Endothelial cell (in vitro differentiated cells): ENCODE measurements at places on chromosomes 6 and 20.

DNA sequence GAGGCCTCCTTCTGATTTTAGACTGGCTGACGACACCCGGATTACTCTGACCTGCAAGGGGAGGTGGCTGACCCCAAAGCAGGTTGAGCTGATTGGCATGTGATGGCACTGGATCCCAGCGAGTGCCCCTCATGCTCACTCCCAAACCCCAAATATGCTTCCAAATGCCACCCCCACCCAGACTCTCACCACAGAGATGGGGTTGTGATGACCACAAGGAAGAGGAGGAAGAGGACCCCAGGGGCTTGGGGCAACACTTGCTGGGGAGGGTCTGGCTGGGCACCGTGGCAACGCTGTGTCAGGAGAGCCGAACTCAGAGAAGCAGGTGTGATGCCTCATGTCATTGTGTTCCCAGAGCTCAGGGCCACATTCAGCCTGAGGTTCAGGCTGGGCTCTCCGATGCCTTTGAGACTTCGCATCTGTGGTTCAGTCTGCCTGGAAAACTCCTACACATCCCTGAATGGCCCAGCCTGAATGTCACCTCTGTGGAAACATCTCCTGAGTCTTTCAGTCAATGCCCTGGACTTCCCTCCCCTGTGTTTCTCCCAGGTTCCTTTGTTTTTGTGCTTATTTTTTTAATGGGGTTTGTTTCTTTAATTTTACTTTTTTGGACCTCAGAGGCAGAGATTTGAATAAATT lies 169.1 kb upstream of the PMEPA1 start:
- no peak for DNase-seq
- H3K36me3 ChIP-seq: no peaks in the 10 kb centered on the region
- no peaks in the 10 kb centered on the region for H3K4me1 ChIP-seq
- no peak overlapping the region for H3K27ac ChIP-seq
- no peaks in the 10 kb centered on the region for H3K27me3 ChIP-seq

DNA sequence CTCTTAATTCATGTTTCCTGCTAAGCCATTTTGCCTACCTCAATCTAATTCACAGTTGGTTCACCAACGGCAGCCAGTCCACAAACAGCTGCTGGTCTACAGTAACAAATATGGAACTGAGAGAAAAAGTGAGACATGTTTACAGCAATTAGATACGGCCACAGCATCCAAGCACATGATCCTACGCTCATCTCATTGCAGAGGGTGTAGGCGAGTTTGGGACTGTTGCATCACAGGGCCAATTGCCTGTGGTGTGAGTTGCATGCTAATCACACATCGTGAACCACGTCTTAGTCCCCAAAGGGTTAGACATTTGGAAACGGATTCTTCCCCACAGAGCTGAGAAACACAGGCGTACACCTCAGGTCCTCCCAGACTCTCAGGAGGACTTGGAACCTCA lies 166.9 kb downstream of the EYA2 start:
- peaks cover 5% of the 10 kb centered on the region for H3K27me3 ChIP-seq
- H3K36me3 ChIP-seq: no peaks in the 10 kb centered on the region
- no peak overlapping the region for H3K4me3 ChIP-seq
- DNase-seq: no peak

DNA sequence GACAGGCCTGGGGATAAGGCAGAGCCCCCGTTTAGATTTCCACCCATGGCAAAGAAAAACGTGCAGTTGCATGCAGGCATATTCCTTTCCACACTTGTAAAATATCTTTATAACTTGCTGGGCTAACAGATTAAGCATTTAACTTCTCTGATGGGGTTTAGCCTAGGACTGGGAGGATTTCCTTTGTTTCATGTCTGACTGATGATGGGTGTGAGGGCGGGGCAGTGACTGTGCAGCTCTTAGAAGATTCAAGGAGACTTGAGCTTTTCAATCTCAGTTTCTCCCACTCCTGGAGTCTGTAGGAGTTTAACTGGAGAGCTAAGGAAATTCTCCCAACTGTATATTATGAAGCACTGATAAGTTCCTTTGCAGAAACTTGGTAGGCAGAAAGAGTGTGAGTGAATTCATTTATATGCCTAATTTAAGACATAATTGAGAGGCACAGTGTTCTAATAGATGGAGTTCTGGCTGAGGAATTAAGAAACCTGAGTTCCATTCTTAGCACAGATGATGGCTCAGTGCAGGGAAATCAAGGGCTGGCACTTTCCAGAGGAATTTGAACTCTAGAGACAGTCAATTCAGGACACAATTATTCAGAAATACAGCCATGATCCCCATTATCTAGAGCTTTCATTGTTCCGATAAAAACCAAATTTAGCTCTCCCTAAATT lies 214.6 kb upstream of the CNR1 start:
- no peak overlapping the region for H3K27ac ChIP-seq
- H3K4me1 ChIP-seq: peaks cover 4% of the 10 kb centered on the region
- DNase-seq: no peak
- peaks cover 1% of the 10 kb centered on the region for H3K27me3 ChIP-seq
- no peak overlapping the region for H3K4me3 ChIP-seq

DNA sequence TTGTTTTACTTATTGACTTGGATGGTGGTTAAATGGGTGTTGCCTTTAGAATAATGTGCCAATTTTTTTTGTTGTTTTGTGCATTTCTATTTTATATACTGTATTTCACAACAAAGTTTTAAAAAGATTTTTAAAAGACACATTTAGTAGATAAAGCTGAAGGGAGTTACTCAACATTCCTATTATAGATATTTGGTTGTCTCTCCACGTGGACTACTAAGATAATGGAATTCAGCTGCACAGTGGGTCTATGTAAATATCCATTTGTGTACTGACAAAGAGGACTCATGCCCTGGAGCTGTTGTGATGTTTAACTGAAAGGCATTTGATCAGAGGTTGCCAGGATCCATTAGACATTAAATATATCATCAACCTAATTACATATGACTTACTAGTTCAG lies 23.2 kb upstream of the FAM135A start:
- no peak overlapping the region for H3K27ac ChIP-seq
- no peak overlapping the region for H3K4me3 ChIP-seq
- H3K4me1 ChIP-seq: peaks cover 26% of the 10 kb centered on the region
- H3K27me3 ChIP-seq: peaks cover 1% of the 10 kb centered on the region
- DNase-seq: no peak

- H3K27ac ChIP-seq: peak overlapping the region; percentile 61
- H3K27me3 ChIP-seq: peaks cover 11% of the 10 kb centered on the region
- peak overlapping the region; percentile 63 for H3K4me3 ChIP-seq
Measured at GRCh38 chr20:50238081-50238800, 47.6 kb downstream of the CEBPB start.

GRCh38 chr6:38215225-38215624 lies 395.7 kb downstream of the ZFAND3 start:
- H3K36me3 ChIP-seq: no peaks in the 10 kb centered on the region
- no peak for DNase-seq
- no peak overlapping the region for H3K27ac ChIP-seq
- H3K27me3 ChIP-seq: peaks cover 5% of the 10 kb centered on the region

DNA sequence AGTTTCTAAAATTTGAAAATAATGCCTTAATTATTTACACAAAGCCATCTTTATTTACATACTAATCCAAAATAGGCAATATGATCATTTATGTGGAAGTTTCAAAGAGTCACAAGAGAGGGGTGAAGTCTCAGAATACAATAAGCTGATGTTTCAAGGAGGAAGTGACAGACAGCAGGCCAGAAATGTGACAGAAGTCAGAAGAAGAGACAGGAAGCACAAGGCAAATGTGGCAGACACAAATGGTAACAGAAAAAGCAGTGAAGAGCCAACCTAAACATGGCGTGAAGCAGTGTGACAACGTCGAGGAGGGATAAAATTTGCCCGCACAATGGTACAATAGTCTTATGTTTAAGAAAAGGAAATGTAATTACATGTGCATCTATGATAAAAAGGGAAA lies 59.8 kb downstream of the SHPRH start:
- peaks cover 6% of the 10 kb centered on the region for H3K27me3 ChIP-seq
- DNase-seq: no peak
- H3K27ac ChIP-seq: peak overlapping the region; percentile 46
- peaks cover 30% of the 10 kb centered on the region for H3K36me3 ChIP-seq

- H3K4me1 ChIP-seq: peaks cover 37% of the 10 kb centered on the region
- peak overlapping the region; percentile 77 for H3K27ac ChIP-seq
- peaks cover 15% of the 10 kb centered on the region for H3K36me3 ChIP-seq
- H3K4me3 ChIP-seq: peak overlapping the region; percentile 93
Measured at GRCh38 chr20:44959082-44959637, 1.0 kb downstream of the TOMM34 start.

DNA sequence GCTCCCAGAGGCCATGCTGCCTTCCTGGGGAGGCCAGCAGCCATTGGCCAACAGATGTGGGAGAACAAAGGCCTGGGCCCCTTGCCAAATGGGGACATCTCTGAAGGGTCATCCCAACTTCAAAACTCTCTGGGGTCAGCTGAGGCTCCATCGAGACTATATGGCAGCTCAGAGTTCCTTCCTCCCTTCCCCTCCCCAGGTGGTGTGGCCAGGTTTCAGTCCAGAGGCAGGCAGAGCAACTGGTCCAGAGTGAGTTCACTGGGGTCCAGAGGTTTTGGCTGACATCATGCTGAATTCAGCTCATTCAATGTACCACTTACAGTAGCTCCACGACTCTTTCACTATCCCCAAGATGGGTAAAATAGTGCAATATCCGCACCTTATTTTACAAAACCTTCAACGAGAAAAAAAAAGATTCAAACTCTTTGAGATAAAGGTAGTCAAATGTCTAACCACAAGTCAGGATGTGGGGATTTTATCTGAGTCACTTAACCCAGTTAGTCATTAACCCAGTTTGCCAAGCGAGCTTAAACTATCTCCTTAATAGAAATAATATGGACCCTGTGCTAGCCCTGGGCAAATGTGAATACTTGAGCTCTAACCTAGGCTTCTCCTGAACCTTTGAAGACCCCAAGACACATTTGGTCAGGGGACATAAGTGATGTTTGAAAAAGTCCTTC lies 108.4 kb upstream of the PLEKHG1 start:
- no peak for DNase-seq
- peaks cover 5% of the 10 kb centered on the region for H3K27me3 ChIP-seq
- H3K27ac ChIP-seq: no peak overlapping the region
- H3K4me1 ChIP-seq: peaks cover 10% of the 10 kb centered on the region

GRCh38 chr20:17957505-17958363 lies 10.9 kb downstream of the SNX5 start:
- peaks cover 27% of the 10 kb centered on the region for H3K36me3 ChIP-seq
- H3K4me3 ChIP-seq: no peak overlapping the region
- no peak overlapping the region for H3K27ac ChIP-seq
- DNase-seq: no peak
- H3K27me3 ChIP-seq: peaks cover 2% of the 10 kb centered on the region
- H3K4me1 ChIP-seq: peaks cover 18% of the 10 kb centered on the region

GRCh38 chr6:35024551-35025054 lies 116.5 kb downstream of the TCP11 start:
- H3K4me1 ChIP-seq: peaks cover 38% of the 10 kb centered on the region
- H3K4me3 ChIP-seq: peak overlapping the region; percentile 1
- H3K27me3 ChIP-seq: peaks cover 2% of the 10 kb centered on the region
- DNase-seq: peak; percentile 53
- peak overlapping the region; percentile 84 for H3K27ac ChIP-seq
- H3K36me3 ChIP-seq: no peaks in the 10 kb centered on the region

GRCh38 chr6:26025047-26025893 lies 62.0 kb upstream of the HFE start:
- H3K4me3 ChIP-seq: peak overlapping the region; percentile 97
- peaks cover 21% of the 10 kb centered on the region for H3K4me1 ChIP-seq
- peaks cover 4% of the 10 kb centered on the region for H3K36me3 ChIP-seq
- H3K27me3 ChIP-seq: peaks cover 10% of the 10 kb centered on the region
- no peak for DNase-seq
- peak overlapping the region; percentile 93 for H3K27ac ChIP-seq

GRCh38 chr20:8127553-8128255 lies 4.4 kb upstream of the PLCB1 start:
- H3K27ac ChIP-seq: no peak overlapping the region
- H3K4me1 ChIP-seq: no peaks in the 10 kb centered on the region
- no peaks in the 10 kb centered on the region for H3K27me3 ChIP-seq
- DNase-seq: no peak

DNA sequence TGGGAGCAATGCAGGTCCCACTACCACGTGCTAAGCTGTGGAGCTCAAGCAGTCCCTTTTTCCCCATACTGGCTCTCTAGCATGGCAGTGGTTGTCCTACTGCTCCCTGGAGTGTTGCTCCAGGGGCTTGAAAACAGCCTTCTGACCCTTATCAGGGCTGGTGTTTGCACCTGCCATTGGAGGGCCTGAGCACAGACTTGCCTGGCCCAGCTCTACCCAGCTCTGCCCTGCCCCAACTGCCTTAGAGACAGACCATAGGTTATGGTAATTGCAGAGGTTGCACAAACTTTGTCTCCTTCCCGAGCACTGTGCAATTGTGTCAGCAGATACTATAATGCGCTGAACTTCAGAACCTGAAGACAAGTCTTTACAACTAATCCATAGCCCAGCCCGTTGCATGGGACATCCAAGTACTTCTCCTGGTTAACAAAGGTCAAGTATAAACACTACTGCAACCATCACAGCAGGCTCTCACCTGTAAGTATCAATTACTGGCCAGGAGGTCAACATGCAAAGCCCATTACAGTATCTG lies 58.7 kb downstream of the PDSS2 start:
- no peaks in the 10 kb centered on the region for H3K27me3 ChIP-seq
- H3K4me1 ChIP-seq: peaks cover 3% of the 10 kb centered on the region
- no peak overlapping the region for H3K4me3 ChIP-seq
- no peak overlapping the region for H3K27ac ChIP-seq

DNA sequence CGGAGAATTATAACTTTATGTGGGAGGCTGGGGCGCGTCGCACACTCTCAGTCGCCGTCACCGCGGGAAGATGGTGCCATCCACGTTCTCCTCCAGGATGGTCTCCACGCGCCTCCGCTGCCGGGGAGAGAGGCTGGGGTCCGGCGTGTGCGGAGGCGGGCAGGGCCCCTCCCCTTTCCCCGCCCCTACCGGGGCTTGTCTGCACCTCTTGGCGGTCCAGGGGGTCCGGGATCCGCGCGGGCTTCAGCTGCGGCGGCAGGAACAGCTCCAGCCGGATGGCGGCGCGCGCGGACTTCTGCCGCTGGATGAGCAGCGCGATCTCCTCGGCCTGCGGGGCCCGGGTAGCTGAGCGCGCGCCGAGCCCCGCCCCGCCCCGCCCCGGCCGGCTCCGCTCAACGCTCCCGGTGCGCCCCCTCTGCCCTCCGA lies 807 bp downstream of the LKAAEAR1 start:
- H3K36me3 ChIP-seq: peaks cover 10% of the 10 kb centered on the region
- no peak overlapping the region for H3K27ac ChIP-seq
- H3K4me3 ChIP-seq: peak overlapping the region; percentile 63
- H3K4me1 ChIP-seq: peaks cover 25% of the 10 kb centered on the region

DNA sequence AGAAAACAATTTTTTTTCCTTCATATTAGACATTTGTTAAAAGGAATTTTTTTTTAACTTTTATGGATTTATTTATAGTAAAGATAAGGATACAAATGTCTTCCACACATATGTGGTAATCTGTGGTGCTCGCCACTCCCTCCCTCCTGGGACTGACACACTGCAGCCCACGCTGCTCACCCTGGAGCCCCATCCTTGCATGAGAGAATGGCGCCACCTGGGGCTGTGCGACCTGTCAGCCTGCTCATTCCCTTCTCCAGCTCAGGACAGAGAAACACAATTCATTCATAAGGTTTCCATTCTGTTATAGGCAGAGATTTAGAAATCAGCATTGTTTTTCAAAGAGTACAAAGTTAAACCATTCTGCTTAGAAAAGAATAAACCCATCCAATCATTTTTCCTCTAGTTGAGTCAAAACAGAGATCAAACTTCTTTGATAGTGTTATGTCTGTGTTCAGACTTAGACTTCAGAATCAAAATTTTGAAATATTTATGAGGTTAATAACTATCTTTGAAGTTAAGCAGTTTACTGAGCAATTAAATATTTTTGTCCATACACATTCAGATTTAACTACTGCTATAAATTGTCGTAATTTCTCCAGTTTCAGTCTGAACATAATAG lies 42.8 kb upstream of the DYNLRB1 start:
- H3K27me3 ChIP-seq: no peaks in the 10 kb centered on the region
- peaks cover 24% of the 10 kb centered on the region for H3K36me3 ChIP-seq
- DNase-seq: peak; percentile 55
- H3K27ac ChIP-seq: no peak overlapping the region
